ENCODE measurements at places on chromosomes 5 and 9.

DNA sequence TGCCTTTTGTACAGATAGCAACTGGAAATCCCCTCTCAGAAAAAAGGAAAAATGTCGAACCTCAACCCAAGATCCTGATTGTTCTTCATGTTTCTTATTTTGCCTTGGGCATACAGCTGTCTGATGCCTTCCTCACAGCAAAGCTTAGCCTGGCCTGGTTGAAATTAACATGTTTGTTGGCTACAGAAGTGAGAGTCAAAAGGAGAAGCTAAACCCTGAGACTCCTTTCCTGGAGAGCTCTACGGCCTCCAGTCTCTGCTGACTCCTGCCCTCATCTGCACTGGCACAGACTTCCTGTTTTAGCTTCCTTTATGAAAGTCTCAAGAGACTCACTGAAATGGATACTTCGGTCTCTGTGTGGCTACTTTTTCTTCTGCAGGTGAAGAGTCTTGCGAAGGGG is 186.7 kb downstream of the PARP8 start:
- DNase-seq = peak; percentile 20

DNA sequence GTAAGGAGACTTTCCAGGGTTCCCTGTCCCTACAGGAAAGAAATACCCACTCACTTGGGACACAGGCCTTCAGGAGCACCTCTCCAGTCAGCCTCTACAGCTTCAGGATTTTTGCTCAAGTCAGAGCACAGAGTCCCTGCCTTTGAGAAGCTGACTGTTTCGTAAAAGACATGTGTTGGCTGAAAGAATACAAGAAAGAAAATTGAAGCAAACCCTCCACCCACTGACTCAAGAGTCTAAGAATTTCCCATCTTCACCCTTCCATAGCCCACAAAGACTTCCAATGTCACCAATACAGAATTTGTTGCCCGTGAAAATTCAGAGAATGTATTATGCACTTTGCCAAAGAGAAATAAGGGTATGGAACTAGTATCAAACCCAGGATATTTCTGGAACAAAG is 53.0 kb upstream of the ZNF622 start:
- no peak for DNase-seq

DNA sequence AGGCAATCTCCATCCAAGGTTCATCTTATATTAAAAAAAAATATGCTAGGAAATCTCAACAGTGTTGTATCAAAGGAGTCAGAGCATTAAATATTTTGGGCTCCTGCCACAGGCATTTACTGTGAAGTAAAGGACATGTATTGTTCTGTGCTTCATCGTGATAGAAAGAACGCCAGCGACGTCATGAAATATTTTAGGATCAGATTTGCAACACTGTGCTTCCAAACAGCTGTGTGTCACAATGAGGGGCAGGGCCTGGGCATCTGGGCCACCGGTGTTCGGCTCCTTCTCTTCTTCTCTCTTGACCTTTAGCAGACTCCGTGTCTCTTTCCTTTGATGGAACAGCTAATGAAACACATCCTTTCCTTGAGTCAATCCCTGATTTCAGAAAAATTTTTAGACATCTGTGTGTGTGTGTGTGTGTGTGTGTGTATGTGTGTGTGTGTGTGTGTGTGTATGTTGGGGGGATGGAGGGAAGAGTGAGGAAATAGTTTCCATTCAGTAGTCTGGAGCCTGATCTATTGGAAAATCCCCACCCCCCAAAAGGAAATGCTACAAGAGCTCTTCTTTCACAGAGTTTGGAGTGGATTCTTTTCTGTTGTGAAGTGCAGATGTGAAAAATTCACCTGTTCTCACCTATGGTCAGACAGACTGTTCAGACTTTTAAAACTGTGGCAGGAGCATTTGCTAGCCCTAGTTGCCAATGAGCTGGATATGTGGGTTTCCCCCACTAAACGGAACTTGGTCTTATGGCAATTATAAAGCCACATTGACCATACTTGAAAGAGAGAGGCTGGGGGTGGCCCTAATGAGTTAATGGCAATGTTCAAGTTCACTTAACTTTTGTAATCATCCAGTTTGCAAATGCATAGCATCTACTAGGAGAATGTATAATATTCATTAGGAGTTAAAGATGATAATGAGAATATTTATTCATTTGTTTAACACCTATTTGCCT is 18.1 kb upstream of the TNC start:
- DNase-seq = peak; percentile 52

GRCh38 chr5:97452646-97453045 is 269.6 kb upstream of the RIOK2 start:
- DNase-seq = no peak

DNA sequence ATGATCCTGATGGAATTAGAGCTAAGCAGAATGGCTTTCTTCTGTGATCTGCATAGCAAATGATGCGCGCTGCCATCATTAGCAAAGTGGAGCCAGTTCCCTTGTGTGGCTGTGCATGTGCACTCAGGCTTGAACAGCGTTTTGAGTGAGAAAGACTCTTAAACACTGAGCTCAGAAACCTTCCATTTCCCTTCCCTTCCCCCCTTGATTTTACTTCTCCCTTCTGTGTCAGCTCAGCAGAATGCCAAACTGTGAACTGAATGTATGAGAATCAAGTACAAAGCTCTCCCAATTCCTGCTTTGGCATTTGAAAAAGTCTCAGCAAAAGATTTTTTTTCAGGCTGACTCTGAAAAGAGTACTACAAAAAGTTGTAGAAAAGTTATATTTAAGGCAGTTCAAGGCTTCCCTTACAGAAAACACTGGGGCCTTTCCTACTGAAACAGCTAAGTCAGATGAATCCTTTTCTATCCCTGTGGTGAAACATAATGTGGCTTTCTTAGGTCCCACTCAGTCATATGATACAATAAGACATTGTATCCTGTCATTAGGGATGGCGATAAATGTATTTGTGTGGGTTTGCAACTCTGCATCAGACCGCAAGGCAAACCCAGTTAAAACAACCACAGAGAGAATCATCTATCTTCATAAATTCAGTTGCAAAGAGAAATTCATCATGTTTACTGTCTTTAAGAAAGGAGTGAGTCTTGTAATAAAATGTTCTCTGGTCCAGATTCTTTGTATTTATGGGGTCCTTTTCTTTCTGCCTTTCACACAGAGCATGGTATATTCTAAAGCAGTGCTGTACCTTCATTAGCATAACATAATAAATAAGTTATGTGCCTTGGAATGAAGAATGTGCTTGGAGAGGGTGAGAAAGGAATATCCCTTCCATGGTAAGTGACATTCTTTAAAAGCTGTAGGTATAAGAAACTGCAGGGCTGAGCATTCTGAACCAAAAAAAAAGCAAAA is 222.6 kb downstream of the CAAP1 start:
- DNase-seq = no peak

Data from trophoblast cell (in vitro differentiated cells and primary cell).